ENCODE measurements at places on chromosomes 11 and 22.

DNA sequence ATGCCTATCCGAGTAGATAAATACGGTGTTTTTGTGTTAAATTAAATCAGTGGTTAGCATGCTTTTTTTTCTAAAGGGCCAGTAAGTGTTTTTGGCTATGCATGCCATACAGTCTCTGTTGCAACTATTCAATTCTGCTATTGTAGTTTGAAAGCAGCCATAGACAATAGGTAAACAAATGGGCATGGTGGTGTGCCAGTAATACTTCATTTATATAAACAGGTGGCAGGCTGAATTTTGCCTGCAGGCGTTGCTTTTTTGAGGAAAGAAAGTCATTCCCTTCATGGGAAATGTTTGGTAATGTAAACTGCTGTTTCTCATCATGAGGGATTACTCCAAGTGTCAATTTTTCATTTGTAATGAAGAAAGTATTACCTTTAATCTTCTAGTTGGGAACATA is 106.5 kb downstream of the TMEM135 start:
- no peak for DNase-seq

DNA sequence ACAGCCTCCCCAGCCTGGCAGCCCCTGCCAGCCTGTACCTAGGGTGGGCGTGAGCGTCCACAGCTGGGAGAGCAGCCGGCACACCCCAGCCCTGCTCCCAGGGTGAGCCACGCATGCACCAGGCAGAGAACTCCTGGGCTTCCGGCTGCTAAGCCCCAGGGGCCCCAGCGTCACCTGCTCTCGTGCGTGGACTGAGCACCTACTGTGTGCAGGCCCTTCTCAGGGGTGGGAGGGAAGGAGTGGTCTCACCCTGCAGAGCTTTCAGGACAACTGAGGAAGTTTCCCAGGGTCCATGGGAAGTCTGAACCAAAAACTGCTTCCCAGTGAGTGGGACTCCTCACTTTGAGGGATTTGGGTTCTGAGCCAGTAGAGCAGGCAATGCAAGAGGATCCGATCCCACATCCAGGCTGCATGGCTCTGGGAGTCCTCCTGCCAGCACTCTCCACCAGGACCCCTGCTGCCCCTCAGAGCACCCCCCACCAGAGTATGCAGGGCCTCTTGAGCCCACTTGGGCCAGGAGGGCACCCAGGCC is 47.1 kb upstream of the PRODH start:
- DNase-seq, result no peak

- no peak for DNase-seq
These were observed 19.7 kb downstream of the ATG16L2 start for GRCh38 chr11:72833811-72834493.

DNA sequence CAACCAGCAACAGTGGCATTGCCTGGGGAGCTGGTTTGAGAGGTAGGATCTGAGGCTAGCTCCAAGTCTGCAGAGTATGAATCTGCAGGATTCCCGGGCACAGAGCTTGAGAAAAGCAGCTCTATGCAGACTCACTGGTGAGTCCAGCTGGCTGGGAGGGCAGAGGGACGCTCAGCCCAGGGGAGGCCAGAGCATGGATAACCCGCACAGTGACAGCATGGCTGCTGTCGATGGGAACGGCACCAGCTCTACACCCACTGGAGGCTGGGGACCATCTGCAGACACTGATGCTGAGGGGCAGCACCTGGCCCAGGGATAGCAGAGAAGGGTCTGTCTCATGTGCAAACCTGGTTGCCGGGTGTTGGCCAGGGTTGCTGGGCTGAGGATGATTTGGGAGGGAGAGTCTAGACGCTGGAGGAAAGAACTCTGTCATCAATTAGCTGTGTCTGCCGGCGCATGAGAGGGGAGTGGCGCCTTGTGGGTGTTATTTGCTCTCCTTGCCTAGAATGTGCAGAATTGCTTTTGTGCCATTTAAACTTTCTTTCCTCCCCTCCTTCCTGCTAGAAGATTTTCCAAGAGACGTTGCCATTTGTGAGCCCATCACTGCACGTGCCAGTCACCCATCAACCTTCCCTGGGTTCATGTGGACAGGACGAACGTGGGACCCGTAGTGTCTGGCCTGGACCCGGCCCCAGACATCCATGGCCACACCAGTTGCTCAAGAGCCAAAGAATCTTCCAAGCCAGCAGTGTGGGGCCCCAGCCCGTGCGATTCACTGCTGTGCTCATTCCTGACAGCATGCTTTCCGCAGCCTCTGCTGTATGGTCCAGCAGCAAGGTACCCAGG is 19.1 kb upstream of the LINC01488 start:
- no peak for DNase-seq

DNA sequence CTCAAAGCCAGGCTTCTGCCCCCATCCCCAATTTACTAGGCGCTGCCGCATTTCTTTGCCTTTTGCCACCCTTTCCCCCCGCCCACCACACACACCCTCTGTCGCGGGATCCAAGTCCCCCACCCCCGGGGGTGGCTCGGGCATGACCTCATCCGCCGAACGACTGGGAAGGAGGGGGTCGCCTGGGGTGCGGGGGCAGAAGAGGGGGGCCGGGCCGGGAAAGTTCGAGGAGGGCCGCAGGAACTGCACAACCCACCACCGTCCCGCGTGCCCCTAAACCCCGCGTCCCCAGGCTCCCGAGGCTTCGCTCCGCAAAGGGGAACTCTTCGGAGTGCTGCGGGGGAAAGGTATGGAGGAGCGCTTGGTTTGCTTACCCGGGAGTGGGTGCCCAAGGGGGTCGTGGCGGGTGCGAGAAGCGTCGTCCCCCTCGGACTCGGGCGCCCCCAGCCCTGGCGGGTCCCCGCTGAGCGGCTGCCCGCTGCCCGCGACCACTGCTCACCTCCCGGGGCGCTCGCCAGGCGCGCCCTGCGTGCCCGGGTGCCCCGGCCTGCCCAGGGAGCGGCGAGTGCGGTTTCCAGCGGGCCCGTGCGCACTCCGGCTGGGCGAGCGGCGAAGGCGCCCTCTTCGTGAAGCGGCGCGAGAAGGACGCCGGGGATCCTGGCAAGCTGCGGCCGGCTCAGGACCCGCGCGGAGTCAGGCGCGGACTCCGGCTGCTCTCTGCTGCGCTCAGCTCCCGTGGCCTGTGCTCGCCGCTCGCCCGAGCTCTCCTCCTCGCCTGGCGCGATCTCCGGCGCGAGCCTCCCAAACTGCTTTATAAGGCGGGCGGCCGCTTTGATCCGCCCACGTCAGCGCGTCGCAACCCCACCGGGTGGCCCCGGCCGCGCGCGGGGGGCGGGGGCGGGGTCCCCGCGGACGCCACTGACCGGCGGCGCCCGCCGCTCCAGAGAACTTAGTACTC is 4.0 kb upstream of the WNT11 start:
- DNase-seq, result no peak

DNA sequence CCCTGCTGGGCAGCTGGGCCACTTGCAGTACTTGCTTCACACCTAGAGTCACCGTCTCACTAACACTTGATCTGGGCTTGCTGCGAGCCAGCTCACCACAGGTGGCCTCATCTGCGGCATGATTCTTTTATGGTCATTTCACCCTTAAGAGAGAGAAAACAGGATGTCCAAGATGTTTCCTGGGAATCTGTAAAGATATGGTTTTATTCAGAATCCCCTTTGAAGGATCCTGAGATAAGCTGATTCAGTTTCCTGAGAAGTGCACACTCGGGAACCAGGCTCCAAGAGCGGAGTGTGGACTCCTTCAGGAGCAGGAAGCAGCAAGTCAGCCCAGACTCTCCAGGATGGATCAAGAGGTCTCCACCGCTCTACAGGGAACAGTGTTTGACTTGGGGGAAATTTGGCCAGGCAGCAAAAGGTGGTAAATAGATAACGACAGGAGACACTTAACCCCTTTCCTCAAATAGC is 21.8 kb upstream of the TP53AIP1 start:
- DNase-seq, result no peak

DNA sequence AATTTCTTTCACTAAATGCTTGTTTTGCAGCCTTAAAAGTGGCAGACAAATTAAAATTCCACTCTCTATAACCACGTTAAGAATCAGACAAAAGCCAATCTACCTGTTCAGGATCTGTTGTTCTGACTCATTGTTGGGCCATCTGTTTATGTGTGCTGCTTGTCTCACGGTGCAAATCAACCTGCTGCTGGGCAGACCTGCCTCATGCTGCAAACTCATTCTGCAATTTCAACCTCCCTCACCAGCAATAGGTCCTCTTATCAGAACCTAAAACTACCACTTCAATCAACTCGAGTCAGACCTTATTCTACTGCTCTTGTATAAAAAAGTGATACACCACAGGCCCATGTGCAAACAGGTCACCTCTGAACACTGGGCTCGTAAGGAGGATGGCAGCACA is 75.1 kb downstream of the LARGE2 start:
- DNase-seq, result no peak

GRCh38 chr11:130304651-130305050 is 10.1 kb downstream of the ZBTB44 start:
- DNase-seq, result no peak

- no peak for DNase-seq
These were observed at the start of gene ACCSL for GRCh38 chr11:44047931-44048431. Gene ACCSL, plus strand, starts transcription at chr11:44047981. Its CDS starts 56 bp downstream, at chr11:44048037.

DNA sequence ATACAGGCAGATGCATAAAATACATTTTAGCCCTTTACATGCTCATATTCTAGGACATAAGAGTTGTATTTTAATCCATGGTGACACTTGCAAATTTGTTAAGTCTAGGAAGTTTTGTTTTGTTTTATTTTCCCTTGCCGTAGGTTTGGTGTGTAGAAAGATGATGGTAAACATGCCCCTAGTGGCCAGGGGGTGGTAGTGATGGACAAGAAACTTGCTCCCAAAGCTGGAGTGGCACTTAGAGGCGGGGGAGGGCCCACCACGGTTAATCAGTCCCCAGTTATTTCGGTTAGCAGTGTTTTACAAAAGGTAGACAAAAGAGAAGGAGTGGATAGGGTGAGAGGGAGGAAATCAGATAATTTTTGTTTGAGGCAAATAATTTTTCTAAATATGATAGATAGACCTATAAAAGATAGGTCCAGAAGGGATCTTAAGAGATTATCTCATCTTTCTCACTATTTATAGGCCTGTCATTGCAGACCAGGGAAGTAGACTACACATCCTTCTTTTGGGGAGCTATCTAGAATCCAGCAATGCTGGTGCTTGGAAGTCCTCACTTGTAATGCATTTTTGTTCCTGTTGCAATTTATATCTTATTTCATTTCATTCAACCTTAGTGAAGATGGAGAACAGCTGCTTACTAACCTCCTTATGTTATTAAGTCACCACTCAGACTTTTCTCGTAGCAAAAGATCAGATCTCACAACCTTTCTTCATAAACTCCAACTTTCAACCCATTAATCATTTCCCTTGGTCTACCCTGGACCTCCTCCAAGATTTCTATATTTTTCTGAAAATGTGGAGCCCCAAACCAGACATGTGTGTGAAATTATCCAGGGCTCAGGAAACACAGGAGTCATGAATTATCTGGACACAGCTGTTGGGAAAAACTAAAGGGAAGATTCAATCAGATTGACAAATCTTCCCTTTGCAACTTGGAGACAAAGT is 5.9 kb upstream of the BDNF start:
- no peak for DNase-seq

- DNase-seq, result no peak
These were observed 10.6 kb downstream of the FLI1 start for GRCh38 chr11:128704517-128704916.

DNA sequence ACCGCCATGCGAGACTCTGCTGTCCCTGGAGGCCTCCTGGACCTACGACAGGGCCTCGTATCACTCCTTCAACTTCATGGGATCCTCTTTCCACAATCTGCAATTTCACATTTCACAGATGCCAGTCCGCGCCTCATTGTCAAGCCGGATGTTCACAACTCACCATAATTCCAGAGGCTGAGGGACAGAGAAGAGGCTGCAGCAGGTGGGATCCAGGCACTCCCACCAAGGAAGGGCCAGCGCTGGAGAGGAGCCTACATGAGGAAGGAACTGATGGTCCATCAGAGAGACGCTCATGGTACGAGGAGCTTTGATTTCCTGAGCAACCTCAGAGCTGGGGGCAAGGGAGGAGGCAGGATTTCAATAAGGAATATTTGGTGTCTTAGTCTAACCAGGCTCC is 495.0 kb downstream of the BRD1 start:
- DNase-seq, result no peak

DNA sequence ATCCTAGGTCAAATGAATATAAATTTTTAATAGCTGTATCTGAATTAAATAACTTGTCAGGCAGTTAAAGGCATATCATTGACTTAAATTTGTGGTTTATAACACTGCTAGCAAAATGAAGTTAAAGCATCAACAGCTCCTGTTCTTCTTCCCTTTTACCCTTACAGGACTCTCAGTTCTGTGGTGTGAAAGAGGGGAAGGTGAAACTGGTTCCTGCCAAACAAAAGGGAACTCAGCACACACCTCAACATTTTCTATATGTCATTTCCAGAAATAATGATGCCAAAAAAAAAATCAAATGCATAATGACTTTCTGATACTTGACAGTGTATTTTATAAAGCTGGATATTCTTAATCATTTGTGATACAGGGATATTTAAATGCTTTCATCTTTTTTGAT is 21.2 kb downstream of the ARL14EP start:
- DNase-seq, result no peak

DNA sequence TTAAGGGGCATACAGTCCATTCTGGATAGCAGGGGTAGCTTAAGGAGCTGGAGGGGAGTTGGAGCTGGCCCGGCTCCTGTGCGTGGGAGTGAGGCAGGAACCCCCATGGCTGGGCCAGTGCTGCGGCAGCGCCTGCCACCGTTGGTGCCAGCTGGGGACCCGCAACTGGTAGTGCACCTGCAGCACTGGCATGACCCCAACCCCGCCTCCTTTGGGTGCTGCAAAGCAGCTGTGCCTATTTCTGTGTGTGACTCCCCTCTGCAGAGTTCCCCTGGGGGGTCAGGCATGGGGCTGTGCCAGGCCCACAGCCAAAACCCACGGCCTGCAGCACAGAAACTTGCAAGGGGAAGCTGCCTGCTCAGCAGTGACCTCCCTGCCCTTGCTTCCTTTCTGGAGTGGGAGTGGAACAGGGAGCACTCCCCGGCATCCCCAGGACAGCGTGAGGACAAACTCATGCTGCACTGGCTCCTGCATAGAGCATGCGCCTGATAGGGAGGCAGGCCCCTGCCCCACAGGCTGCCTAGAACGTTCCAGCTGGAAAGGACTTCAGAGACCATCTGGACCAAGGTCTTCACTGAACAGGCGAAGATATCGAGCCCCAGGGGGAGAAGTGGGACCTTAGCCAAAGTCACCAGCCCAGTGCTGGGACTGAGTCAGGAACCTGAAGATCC is 26.2 kb upstream of the RAB1B start:
- no peak for DNase-seq

DNA sequence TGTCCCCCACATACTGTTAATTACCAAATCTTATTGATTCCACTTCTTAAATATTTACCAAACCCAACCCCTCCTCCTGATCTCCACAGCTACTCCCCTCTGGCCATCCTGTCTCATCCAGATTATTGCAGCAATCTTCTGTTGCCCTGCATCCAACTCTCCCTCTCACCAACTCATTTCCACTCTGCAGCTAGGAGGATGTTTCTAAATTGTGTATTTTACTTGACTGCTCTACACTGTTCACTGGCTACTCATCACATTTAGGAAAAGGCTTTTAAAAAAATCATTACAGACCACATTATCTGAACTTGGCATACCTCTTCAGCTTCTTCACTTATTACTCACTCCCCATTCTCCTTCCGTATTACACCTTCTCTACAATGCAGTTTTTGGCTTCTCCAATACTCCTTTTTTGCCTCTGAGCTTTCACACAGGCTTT is 117.9 kb downstream of the ATG16L2 start:
- DNase-seq, result no peak

Data from left renal cortex interstitium (tissue), 4 donors.